ENCODE measurements at places on chromosomes 4 and X.
A peak's percentile ranks its signal among the peaks of the same experiment; 100 is the strongest.

DNA sequence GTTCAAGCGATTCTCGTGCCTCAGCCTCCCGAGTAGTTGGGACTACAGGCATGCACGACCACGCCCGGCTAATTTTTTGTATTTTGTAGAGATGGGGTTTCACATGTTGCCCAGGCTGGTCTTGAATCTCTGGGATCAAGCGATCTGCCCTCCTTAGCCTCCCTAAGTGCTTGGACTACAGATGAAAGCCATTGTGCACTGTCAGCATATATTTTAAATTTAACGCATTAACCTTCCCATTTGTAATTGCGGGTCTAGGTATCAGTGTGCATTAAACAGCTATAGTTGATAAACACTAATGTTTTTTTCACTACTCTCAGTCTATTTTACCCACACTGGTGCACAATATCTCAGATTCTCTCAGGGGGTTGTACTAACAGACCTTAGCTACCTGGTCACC is 1930.8 kb downstream of the C4orf33 start:
- no peak for DNase-seq

- no peak for DNase-seq
These were observed at the start of gene JCHAIN for GRCh38 chr4:70666369-70666768. Gene JCHAIN, minus strand, starts transcription at chr4:70666508. Its CDS starts 18 bp downstream, at chr4:70666490.

DNA sequence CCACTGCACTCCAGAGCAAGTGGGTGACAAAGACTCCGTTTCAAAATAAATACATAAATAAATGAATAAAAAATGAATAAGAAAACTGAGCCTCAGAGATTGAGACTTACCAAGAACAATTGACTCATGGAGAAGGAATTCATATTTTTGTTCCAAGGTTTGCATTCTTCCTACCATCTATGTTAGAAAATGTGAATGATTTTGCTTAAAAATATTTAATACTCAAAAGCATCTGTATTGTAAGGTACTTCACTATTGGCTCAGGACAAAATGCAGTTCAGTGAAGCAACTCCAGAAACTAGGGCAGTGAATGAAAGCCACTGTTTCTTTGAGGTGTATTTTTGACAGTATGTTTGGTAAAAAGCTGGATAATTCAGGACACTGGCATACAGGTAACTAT is 54.1 kb downstream of the XAGE2 start:
- no peak for DNase-seq

DNA sequence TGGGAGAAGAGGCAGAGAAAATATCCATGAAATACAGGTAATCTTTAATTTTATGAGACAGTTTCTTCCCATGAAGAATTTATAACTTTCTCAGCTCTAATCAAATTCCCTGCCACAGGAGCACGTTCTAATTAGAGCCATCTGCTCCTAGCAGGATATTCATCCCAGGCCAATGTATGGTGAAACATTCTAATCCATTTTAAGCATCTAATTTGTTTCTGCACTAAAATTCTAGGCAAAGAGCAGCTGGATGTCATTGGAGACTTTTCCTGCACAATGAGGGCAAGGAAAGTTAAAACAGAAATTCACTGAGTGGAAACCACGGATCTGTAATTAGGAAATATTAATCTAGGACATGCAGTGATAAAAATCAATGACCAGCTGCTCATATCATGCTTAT is 107.7 kb upstream of the ZFP42 start:
- DNase-seq: no peak

GRCh38 chr4:76641351-76641750 is 206.3 kb downstream of the SHROOM3 start:
- no peak for DNase-seq

DNA sequence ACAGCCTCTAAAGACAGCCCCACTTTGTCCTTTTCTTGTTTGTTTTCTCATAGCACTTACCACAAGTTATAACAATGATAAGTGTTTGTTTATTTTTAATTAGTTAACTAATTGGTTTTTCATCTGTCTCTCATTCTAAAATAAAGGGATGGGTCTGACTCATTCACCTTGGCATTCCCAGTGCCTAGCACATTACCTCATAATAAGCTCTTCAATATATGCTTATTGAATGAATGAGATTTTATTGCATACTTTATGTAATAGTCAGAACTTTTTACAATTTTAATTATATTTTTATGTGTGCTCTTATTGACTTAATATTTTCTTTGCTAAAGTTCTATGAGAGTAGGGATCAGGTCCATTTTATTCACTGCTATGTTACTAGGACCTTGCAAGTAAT is 22.8 kb upstream of the PRKG2 start:
- no peak for DNase-seq

DNA sequence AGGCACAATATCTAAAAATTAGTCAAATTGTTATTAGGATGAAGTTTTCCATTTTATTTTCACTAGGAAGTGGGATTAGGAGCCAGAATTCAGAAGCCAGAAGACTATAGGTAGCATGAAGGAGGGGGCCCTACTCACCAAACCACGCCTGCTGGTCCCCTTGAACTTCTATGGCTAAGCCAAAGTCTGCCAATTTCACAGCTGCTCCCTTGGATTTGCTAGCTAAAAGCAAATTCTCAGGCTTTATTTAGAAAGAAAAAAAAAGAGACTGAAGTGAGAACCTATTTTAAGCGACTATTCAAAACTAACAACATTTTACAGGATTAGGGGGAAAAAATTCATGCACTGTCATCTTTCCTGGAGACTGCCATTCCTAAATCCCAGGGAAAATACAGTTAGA is 224.3 kb downstream of the CAMK2D start:
- DNase-seq: no peak

DNA sequence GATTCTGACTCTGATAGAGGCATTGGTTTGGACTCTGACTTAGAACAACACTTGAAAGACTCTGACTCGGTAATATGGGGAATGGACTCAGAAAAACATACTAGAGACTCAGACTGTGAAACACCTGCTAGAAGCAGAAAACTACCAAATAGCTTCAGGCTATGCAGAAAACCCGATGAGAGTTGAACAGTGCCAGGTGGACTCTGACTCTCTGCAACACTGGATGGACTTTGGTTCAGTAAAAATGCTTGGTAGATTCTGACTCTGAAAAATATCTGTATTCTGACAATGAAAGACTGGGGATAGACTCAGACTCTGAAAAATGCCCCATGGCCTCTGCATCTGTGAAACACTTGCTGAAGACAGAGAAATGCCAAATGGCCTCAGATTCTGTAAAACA is 215.1 kb upstream of the HDX start:
- no peak for DNase-seq

GRCh38 chr4:36189511-36190226 is 54.6 kb downstream of the ARAP2 start:
- DNase-seq: peak; percentile 47

- no peak for DNase-seq
These were observed 55.8 kb downstream of the CLCN5 start for GRCh38 chrX:49978176-49978575.

- no peak for DNase-seq
These were observed 102.8 kb upstream of the MXRA5 start for GRCh38 chrX:3449287-3449686.

GRCh38 chrX:51860679-51861078 is 32.7 kb upstream of the MAGED1 start:
- DNase-seq: no peak

GRCh38 chr4:40990236-40990898 is 224.0 kb downstream of the APBB2 start:
- peak; percentile 12 for DNase-seq

DNA sequence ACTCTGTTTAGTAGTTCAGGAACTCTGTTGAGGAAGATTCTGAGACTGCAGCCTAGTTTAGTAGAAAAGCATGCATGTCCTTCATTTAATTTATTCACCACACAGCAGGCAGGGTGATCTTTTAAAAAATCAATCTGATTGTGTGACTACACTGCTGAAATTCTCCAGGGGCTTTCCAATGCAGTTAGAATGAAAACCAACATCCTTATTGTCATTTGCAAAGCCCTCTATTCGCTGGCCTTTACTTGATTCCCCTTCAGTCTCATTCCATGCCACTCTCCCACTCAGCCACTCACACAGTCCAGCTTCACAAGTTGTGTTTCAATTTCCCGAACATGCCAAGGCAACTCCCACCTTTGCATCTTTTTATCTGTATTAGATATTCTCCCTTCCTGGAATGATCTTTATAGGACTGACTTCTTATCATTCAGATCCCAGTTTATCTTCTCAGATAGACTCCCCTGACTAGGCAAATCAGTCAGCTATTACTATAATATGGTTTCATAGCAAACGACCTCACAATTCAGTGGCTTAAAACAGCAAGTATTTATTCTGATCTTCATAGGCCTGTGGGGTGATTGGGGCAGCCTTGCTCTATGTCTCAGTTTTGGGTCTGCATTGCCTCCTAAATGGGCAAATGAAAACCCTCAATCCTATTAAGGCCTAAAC is 21.3 kb upstream of the FTHL17 start:
- peak; percentile 38 for DNase-seq

- no peak for DNase-seq
These were observed 344.1 kb downstream of the SH2D1A start for GRCh38 chrX:124690495-124690894.

Data from activated CD4-positive, alpha-beta T cell treated with anti-CD3 and anti-CD28 coated beads, Interleukin-2, Interleukin-4, amounts not matched to agents 100 ng/mL and 50 ng/mL, durations not matched to agents 16 hours and 8 hours (primary cell).